Activated CD4-positive, CD25-positive, alpha-beta regulatory T cell treated with anti-CD3 and anti-CD28 coated beads, Interleukin-2, amount 50 U/mL, for 16 hours (primary cell): ENCODE measurements at places on chromosomes 7 and 10.
A peak's percentile ranks its signal among the peaks of the same experiment; 100 is the strongest.

DNA sequence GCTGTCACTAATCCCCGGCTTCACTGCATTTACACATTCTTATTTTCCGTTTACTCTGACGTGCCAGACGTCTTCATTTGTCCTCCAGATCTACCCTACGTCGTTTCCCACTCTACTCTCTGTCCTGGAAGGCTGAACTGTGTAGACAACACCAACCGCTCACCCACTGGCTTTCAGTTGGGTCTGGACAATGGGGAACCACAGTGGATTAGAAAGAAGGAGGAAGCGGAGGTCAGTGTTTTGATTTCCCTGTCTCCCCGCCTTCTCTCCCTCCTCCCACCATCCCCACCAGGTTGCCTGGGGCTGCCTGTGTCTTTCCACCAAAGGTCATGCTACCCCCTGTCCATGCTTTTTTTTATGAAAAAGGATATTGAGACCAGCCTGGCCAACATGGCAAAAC, 14.0 kb upstream of the CTBP2 start:
- DNase-seq = no peak

DNA sequence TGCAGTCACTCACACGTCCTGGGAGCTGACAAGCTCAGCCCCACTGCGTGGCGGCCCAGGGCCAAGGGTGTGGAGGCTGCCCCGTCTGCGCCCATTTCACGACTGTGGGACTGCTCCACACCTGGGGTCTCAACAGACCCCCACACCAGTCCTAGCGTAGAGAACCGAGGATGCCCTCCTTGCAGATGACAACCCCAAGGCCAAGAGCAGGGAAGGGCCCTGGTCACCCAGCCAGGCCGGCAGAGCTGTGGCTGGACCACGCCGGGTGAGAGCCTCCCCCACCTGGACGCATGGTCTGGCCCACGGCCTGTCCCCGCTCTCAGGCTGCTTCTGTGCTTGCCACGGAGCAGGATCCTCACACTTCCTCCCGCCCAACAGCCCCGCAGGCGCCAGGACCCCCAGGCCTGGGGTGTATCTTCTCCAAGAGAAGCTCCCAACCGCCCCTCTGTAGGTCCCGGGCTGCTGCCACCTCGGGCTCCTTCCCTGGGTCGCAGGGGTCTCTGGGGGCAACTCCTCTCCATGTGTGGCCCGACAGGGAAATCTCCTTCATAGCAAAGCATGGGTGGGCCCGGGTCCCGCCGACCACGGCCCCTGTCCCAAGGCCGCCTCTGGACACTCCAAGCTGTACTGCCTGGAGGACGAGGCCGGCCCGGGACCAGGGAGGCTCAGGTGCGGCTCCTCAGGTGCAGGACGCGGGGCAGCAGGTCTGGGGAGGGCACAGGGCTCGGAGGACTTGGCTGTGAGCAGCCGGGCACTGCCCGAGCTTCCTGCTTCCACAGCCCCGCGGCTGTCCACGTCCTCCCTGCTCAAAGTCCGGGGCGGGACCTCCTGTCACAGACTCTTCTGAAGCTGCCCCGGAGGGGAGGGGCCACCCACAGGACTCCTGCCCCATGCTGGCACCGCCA, 88.8 kb downstream of the FOXL3 start:
- no peak for DNase-seq

- DNase-seq = no peak
These were observed 101.4 kb upstream of the PPP2R2D start for GRCh38 chr10:131799429-131799828.

DNA sequence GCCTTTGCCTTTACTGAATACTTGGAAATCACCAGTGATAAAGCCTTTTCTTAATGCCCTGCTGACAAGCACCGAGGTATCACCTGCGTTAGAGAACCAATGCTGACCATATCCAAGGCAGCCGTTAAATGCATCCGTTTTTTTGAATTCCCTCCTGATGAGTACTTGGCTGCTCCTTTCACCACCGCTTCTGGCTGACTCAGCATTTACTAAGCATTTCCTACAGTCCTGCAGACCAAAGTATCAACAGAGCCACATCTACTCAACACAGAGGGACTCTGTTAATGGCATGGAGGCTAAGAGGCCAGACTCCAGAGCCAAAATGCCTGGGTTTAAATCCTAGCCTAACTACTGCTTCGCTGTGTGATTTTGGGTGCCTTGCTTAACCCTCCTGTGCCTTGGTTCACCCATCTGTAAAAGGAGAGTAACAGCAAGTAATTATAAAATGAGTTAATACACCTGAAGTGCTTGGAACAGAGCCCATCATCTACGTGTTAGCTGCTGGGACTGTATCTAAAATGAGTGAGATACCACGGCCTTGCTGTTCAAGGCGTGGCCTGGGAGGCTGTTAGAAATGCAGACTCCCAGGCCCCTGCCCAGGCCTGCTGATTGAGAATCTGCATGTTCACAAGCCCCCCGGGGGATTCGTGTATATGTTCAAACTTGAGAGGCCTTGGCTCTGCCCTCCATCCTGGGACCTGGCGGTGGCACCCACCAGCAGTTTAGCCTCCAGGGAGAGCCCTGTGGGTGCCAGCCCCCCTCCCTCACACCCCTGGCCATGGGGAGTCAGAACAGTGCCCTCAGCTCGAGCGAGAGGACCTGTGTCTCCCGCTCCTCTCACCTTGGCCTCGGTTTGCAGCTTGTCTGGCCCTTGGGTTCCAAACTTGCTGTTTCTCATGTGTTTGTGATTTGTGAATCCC, 30.8 kb upstream of the EFCAB10 start:
- DNase-seq = no peak

GRCh38 chr10:32150532-32151101, 94.4 kb upstream of the KIF5B start:
- no peak for DNase-seq

DNA sequence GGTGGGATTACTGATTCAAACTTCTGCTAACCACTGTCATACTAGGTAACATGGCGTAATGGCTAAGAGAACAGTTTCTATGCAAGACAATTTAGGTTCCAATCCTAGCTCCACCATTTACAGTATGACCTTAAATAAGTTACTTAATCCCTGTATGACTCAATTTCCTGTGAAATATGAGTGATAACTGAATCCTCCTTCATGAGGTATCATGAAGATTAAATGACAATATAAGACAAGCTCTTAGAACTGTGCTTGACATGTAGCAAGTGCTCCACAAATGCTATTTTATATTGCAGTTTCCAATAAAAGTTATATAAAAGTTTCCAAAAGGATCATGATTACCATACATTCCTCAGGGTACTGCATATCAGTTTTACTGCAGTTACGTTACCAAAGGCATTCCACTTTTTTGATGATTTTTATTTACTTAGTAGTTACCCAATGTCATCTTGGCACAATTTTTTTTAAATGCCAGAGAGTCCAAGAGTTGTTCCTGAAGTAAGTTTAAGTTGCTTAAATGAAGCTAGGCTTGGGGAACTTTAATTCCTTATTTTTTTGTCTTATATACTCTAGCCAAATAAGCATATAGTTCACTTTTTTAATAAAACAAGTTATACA, 7.1 kb downstream of the DOCK4 start:
- no peak for DNase-seq

- no peak for DNase-seq
These were observed 26.8 kb downstream of the CPVL start for GRCh38 chr7:29119538-29119937.

- no peak for DNase-seq
These were observed 24.6 kb upstream of the MPP7 start for GRCh38 chr10:28327491-28327880.

DNA sequence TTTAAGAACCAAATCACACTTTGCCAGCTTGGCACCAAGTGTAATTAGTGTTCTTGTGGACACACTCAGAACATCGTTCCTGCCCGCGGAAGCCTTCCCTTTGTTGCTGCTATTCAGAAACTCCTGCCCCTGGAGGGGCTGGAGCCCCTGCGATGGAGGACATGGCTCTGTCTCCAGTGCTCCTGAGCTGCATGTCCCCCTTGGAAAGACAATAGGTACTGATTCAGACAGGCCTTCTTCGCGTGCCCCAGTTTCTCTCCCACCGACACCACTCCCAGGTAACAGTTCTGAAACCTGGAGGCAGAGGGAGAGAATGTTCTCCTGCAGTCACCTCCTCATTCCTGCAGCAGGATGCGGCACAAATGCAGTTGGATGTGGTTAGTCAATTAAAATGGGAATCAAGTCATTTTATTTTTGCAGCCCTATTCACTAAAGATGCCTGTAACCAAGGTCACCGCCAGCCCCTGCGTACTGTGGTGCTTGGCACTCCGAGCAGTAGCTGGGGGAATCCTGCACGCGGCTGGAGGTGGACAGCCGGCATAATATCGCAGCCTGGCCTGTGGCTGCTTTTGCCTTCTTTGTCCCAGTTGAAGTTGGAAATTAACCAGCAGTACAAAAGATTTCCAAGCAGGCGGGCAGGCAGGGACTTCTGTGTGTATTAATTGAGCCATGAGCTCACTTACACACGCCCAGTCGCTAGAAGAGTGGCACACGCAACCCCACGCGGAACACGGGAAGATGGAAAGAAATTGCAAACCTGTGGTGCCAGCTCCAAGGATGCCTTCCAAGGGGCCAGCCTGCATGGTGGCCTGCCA, 205.7 kb downstream of the EBF3 start:
- no peak for DNase-seq

DNA sequence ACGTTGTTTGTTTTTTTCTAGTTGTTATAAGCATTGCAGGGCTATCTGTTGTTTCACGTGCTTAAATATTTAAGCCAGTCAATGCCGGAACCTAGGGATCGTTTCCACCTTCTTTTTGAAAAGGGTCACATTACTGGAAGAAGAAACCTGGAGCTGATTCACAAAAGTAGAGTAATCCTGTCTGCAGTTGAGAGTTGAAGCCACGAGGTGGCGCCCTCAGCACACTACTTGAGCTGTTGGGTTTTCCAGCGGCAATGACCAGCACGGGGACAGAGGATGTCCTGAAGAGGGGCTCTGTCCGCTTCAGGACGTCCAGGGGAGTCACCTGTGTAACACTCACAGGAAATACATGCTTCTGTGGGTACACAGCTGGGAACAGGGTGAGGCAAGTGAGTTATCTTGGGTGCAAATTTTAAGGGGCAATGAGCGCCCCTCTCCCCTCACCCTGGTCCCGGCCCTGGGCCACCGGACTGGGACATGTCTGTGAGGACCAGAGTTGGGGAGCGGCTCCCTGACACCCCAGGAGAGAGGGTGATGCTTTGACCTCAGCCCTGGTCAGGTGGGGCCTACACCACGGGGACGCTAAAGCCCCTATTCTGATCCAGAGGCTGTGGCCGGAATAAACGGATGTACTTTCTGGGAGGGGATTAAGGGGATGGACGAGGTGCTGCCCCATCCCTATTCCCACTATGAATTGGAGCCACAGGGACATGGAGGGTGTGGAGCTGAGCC, 26.3 kb upstream of the WDFY4 start:
- peak; percentile 17 for DNase-seq

- no peak for DNase-seq
These were observed 1.4 kb upstream of the IL6 start for GRCh38 chr7:22725585-22725984.

DNA sequence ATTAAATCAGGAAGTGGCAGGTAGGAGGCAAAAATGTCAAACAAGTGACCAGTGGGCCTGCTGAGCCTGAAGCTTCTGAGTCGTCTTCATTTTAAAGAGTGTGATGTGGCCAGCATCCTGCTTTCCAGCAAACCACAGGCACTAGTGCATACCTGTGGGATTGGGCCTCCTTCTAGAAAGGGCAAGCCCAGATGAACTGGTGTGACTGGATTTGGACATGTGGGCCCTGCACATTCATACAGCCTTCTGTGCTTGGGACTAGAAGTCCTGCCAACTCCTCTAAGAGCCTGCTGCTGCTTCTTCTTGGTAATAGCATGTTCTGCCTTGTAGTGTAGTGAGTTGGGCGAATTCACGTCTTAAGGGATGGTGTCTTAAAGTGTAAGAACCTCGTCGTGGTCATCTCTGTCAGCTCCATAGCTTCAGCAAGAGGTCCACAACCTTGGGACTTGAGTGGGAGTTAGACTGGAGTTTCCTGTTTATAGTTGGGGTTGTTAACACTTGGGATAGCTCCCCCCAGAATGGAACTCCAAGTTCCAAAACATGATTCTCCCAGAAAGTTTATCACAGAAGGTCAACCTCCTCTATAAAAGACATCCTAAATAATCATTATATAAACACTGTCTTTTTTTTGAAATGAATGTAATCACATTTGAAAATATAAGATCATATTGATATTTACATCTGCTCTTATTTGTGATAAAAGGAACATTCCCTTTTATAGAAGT, 11.2 kb downstream of the BMPER start:
- DNase-seq = no peak

DNA sequence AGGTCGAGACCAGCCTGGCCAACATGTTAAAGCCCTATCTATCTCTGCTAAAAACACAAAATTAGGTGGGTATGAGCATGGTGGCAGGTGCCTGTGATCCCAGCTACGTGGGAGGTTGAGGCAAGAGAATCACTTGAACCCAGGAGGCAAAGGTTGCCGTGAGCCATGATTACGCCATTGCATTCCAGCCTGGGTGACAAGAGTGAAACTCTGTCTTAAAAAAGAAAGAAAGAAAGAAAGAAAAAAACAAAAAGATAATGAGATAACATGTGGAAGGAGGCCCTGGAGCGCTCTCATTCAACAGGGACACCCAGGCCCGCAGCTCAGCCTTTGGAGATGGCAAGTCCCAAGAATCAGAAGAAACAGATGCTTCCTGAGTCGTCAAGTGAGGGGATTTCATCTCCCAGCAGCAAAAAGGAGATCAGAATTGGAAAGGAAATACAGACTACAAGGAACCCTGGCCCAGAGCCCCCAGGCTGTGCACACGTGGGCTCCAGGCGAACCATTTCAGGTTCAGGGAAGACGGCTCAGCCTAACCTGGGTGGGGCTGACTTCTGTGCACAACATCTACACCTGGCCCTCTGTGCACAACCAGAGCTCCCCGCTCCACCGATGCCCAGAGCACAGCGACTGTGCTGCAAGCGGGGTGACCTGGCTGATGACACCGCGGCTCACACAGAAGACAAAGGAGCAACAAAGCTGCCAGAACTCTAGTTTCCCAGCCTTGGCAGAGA, 33.3 kb downstream of the GNA12 start:
- DNase-seq = no peak

DNA sequence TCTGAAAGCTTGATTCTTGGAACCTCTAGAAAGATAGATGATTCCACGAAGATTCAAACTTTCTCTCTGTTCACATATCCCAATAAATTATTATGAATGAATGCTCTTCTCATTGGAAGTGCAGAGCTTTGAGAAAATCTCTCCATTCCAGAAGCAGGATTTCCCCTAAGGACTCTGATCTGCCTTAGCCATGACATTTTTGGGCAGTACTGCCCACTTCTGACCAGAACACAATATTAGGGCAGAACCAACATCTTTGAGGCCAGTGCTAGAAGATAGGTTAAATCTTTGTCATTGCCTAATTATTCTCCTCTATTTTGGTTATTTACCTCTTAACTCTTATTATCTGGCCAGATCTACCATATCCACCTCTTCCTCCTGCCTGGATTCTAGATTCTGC, 49.9 kb downstream of the ARMC3 start:
- DNase-seq = no peak

- DNase-seq = no peak
These were observed 560.9 kb downstream of the DNAJB6 start for GRCh38 chr7:157897681-157898080.
